Nucleus accumbens (tissue), 56 donors: ENCODE measurements at places on chromosomes 6 and 20.

DNA sequence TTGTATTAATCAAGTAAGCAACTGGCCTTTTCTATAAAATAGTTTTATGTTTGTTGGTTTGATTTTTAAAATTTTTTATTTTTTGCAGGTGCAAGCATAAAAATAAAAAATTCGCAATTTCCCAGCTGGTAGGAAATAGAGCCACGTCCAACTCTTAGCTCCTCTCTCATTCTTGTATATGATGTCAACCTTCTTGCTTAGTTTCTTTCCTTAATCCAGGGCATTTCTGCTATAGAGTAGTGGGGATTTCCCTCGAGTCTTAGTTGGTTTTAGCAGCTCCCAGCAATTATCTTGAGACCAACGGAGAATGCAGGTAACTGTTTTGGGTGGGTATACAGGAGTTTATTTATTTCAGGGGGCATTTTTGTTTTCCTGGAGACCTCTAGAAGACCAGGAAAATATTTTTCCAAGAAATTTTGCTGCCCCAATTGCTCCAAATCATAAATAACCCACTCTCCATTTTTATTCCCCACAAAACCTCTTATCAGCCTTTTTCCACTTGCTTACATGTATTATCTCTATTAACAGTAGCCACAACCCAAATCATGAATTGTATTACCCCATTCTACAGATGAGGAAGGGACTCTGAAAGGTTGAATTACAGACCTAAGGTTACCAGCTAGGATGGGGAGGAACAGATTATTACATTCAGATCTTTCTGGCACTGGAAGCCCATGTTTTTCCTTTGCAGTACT, 18.4 kb downstream of the PHACTR2 start:
- no peak for DNase-seq

GRCh38 chr6:38413102-38413800, 226.5 kb downstream of the BTBD9 start:
- no peak for DNase-seq

DNA sequence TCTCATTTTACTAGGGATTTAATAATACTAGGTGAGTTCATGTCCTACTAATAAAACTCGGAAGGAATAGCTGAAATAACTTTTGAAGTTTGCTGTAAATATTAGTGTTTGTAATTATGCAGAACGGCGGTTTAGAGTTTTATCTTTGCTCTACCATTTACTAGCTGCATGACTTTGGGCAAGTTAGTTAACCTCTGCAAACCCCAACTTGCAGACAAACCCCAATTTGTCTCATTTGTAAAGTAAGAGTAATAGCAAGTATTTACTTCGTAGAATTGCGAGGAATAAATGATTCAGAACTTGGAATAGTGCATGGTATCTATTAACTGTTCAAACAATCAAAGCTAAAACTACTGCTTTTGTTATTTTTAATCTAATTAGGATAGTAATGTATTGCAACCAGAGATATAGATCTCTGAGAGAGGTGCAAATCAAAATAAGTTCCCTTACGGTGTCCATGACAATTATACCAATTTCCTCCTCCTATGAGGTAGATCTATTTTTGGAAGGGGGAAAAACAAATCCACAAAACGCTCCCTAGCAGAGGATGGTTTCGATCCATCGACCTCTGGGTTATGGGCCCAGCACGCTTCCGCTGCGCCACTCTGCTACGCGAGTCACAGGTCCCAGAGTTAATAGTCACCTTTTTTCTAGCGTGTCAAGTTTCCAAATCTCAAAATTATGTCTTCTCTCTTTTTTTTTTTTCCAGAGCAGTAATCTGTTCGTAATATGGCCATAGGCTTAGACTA, 35.1 kb upstream of the BTN3A2 start:
- DNase-seq = no peak

- DNase-seq = no peak
These were observed 45.6 kb upstream of the RAB23 start for GRCh38 chr6:57267586-57268293.

DNA sequence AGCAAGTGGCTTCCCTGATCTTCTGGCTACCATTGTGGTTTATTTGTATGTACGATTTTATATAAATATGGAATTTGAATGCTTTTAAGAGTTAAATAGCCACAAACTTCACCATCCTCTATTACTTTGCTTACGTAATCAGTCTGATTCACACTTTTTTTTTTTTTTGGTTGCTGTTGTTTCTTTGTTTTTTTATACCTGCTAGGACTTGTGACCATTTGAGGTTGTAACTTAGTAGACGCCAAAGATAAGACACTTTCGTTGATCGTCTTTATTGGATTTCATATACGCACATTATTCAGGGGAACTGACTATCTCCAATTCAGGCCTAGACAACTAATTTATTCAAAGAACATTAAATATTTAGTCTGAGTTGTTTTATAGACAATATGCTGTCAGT, 559.0 kb downstream of the CBLN4 start:
- DNase-seq = no peak

DNA sequence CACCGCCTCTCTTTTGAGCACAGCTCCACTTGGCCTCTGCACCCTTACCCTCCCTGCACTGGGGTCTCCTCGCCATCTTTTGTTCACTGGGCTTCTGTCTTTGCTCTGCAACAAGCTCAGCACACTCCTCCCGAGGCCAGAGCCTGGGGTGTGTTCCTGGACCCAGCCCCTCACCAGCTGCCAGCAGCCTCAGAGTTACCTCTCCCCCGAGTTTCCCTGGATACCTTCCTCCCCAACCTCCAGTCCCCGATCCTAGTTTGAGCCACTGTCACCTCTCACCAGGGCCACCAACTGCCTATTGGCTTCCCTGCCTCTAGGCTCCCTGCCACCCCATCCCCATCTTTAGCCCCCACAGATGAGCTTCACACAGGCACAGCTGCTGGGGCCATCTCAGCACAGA, 12.3 kb downstream of the CYP21A2 start:
- DNase-seq = no peak

GRCh38 chr6:77089776-77090175, 373.5 kb downstream of the HTR1B start:
- no peak for DNase-seq

DNA sequence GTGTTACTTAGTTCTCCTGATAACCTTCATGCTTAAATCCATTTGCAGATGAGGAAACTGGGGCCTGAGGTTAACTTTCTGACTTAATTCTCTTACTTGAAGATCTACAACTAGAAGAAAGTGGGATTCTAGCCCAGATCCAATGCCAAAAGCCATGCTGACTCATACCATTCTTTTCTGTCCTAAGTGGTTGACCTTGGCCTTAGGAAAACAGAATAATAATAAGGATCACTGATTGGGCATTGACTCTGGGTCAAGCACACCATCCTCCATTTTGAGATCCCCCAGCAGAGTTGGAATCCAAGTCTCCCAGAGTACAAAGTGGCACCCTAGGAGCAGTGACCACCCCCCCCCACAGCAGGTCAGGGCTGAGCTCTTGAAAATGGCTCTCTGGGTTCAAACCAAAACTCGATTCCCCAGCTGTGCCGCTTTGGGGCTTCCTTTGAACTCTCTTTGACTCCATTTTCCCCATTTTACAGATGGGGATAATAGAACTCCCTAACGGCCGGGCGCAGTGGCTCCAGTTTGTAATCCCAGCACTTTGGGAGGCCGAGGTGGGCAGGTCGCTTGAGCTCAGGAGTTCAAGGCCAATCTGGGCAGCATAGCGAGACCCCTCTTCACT, 12.8 kb upstream of the ZNF217 start:
- DNase-seq = no peak

- DNase-seq = no peak
These were observed 48.2 kb downstream of the IRF4 start for GRCh38 chr6:439641-440167.

DNA sequence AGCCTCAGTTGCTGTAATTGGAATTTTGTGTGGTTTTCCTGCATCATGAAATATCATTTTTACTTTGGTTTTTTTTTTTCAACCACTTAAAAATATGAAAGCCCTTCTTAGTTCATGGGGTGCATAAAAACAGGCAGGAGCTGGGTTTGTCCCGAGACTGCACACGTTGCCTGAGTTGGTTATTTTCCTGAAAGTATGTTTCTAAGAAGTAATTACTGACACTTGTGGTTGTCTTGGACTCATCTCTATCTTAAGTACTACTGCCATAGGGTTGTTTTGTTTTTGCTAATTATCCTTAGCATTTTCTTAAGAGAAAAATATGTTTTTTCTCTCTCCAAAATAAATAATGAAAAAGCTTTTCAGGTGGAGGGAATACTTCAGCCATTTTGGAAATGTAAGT, 40.1 kb downstream of the FAM120B start:
- DNase-seq = no peak

GRCh38 chr6:131980791-131981623, 29.8 kb upstream of the CCN2 start:
- no peak for DNase-seq

GRCh38 chr6:10408457-10408856, 6.4 kb downstream of the TFAP2A start:
- DNase-seq = no peak

- DNase-seq = no peak
These were observed 39.2 kb downstream of the ZNF184 start for GRCh38 chr6:27433714-27434113.

GRCh38 chr20:45354423-45355208, 6.4 kb upstream of the SDC4 start:
- no peak for DNase-seq
